ENCODE measurements at places on chromosomes 2 and 18. TPM values are rescaled to one million over a fixed set of nuclear protein-coding genes. Genes with fewer than 3 reads are reported as not detected.

DNA sequence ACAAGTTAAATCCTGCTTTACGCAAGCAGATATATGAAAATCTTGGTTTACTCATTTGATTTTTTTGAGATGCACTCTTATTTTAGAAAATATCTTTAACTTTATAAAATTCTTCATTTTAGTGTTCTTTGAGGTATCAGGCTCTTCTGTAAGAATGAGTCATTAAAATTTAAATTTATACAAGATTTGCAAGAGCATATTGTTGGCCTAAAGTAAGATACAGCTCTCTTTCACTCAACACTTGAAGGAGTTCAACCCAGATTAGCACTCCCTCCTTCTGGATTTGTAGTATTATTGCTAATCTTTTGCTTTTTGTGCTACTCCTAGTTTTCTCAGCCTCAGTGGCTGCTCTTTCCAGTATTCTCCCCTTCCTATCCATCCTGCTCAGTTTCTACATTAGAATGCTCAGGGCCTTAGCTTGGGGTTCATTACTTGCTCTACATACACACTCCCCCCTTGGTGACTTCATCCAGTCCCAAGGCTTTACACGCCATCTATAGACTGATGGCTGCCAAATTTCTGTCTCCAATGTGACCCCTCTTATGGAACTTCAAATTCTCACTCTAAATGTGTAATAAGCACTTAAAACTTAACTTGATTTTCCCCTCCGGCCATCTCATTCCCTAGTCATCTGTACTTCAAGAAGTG is 425.3 kb upstream of the FANCL start:
- no peak for DNase-seq

DNA sequence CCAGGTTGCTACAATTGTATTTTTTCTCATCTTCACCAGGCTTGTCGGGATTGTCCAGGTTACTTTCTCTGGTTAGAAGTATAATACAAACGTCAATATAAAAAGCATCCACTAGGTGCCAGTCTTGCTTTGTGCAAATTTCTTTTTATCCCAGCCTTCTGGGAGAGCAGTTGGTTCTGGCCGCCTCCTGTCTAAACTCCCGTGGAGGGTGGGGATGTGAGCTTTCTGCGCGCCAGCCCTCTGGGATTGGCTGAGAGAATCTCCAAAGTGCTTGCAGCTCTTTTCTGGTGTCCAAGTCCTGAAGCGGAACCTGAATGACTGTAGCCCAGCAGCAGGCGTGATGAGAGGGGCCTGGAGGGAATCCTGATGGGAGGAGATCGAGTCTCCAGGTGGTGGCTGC is 22.4 kb upstream of the TOGARAM2 start:
- peak; percentile 85 for DNase-seq

GRCh38 chr18:30175061-30175574 is 867.4 kb downstream of the DSC3 start:
- no peak for DNase-seq

DNA sequence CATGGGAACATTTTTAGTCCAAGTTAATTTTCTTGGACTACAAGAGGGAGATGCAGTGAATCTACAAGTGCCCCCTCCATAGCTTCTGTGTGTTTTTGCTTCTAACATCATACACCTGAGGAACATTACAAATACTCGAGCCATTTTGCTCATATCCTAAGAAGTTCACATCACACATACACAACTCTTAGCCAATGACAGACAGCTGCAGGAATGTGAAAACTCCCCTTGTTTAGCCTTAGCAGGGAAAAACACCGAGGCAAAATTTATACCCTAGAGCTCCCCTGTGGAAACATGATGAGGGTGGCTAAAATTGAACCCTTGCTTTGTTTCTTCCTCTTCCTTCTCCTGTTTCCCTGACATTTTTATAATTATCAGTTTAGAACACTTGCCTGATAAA is 928.3 kb upstream of the NRXN1 start:
- DNase-seq, result no peak

DNA sequence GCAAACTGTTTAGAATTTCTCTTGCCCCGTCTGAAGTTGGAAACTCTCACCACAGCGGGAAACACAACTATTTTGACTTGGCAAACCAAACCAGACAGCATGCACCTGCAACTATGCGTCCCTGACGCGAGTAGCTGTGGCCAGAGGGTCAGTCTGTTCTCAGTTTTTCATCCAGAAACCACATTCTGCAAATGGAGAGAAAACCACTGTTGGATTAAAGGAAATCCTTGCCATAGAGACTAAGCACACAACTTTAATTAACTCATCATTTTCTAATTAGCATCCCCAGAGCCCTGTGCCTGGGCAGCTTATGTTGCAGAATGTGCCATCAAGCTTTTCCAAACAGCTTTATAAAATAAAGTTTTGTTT is 415.7 kb upstream of the TCF4 start:
- no peak for DNase-seq

GRCh38 chr2:135311268-135311667 is 219.8 kb downstream of the ZRANB3 start:
- DNase-seq, result no peak

LONRF2 gene
- 1.4 TPM for total RNA-seq

CHST10 gene
- 14.3 TPM for total RNA-seq

AQP12B gene
- total RNA-seq, result 0.04 TPM

MRPS5 gene
- 44.3 TPM for total RNA-seq

LYPD6 gene
- total RNA-seq, result 11.2 TPM

ESPNL gene
- 0.36 TPM for total RNA-seq

Measured in hepatocyte (in vitro differentiated cells).